NCI-H1417 (cell line): ENCODE measurements at places on chromosomes 3 and 15.

GRCh38 chr3:73624821-73625665 lies at the start of gene PDZRN3:
TSS of gene PDZRN3 (minus strand) at chr3:73624941.
- DNase-seq = no peak

GRCh38 chr3:62558549-62559112 lies 185.3 kb upstream of the FEZF2 start:
- DNase-seq = peak; percentile 22

DNA sequence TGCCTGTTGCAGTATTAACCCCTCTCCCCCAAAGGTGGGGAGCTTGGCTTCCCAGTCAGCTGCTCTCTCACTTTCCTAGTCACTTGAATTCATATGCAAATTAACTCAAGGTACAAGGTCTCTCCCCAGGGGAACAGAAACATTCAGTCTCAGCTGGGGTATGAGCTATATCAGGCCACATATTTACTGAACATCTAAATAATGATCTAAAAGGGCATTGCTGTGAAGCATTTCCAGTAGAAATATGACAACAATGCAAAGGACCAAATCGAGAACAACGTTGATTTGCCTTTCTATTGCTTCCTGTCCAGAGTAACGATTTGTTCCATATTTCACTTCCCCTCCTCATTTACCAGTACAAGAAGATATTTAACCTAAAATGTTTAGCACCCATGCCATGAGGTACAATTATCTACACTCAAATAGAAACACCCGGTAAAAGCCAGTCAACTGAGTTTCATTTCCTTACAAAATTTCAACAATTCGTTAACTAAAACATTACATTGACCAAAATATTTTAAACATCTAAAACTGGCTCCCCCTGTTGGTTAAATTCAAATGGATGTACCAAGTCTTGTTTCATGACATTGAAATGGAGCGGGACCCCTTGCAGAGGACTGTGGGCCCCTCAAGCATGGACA lies 36.5 kb upstream of the KLHL6 start:
- DNase-seq = no peak

DNA sequence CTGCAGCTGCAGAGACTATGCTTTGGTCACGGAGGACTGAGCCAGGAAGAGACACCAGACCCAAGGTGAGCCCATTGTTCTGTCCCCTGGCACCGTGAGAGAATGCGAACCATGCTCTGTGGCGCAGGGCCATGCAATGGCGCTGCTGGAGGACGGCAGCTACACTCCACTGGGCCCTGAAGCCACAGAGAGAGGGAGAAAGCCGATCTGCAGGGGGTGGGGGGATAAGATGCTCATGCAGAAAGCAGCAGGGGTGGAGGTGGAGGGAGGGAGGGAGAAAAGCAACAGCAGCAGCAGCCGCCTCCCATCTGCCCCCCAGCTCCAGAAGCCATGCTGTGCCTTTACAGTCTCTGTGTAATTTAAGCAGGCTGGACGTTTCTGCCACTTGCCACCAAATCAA lies 5.3 kb downstream of the BDH1 start:
- no peak for DNase-seq

- no peak for DNase-seq
Measured at GRCh38 chr3:9153904-9154619, 95.4 kb downstream of the SRGAP3 start.

DNA sequence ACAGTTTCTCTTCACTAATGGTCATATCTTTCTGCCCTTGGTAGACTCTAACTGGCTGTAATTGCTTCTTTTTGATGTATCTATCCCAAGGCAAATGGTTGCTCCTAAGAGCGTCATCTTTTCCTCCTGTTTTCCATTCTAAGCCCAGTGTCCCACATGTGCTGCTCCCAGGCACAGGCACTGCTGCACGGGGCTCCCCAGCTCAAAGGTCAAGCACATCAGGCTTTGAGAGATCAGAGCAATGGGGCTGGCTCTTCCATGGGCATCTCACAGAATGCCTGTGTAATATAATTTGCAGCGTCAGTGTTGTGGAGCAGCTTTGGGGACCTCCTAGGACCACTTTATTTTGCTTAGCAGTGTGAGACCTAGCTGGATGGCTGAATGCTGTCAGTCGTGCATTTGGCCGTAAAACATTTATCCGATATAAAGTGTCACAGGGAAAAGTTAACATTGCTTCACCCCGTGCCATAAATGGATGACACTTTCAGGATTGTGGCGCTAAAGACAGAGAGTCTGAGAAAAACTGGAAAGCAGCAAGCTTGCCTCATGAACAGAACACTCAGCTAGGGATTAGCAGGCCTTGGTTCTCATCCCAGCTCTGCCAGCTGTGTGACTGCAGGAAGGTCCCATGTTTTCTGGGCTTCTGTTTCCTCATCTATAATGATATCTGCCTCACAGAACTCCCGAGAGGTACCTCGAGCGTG lies 277.5 kb upstream of the TBL1XR1 start:
- DNase-seq = no peak

GRCh38 chr3:183455089-183455488 lies 26.7 kb upstream of the MCF2L2 start:
- no peak for DNase-seq

- peak; percentile 71 for DNase-seq
Measured at GRCh38 chr3:50674349-50675178, at the start of gene DOCK3. TSS of gene DOCK3 (plus strand) at chr3:50674927. CDS start at chr3:50675264, 337 bp downstream.

GRCh38 chr15:100078511-100079220 lies 263.1 kb downstream of the ADAMTS17 start:
- DNase-seq = no peak

GRCh38 chr15:98541519-98541918 lies 106.8 kb upstream of the IGF1R start:
- no peak for DNase-seq

- no peak for DNase-seq
Measured at GRCh38 chr3:169323578-169324451, 339.7 kb downstream of the MECOM start.

DNA sequence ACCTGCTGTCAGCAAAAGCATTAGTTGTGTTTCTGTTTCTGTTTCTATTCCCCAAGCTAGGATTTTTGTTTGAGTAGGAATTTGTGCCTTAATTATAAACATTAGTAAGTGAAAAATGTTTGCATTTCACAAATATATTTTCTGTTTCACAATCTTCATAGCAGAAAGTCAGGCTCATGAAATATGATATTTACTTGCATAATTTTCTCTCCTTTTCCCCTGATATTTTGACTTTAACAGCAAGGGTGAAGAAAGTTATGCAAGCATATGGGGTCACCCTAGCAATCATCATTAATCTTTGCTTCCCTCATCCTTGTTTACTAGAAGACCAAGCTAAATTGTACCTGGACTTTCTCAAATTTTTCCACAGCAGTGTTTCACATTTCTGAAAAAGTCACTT lies 140.3 kb upstream of the SEMA6D start:
- no peak for DNase-seq

DNA sequence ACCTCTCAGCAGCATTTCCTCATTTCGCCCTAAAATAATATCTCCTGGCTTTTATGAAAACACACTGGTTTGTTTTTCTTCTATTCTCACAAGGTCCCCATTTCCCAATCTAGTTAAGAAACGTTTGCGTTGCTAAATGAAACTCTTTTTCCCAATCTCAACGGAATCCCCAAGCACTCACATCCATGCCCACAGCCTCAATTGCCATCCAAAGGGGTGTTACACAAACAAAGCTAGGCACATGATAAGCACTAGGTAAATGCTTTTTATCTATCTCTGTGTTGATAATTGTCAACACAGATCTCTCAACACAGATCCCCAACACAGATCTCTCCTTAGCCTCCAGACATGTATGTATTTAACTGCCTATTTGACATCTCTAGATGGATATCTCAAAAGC lies 35.2 kb upstream of the TF start:
- DNase-seq = no peak

DNA sequence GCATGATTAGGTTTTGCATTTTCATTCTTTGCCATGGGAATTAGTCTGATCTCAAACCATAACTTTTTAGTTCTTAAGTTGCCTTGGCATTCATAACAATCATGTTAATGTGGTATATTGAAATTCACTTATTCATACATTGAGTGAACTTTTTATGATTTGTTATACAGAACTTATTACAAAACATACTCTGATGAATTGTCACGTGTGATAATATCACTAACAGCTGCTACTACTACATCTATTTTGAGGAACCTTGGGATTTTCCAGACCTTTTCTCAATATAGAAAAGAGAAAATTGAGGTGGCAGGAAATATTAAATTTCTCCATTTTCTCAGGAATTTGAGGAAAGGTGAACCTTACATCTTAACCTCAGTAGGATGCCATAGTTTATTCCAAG lies 9.2 kb downstream of the LXN start:
- no peak for DNase-seq
